ENCODE measurements at places on chromosomes 13 and 19.

- DNase-seq = no peak
Measured at GRCh38 chr19:1884719-1885334, 469 bp downstream of the ABHD17A start.

- DNase-seq = no peak
Measured at GRCh38 chr19:50967929-50968715, 1.3 kb downstream of the KLK6 start.

GRCh38 chr13:68030152-68030809, 800.1 kb upstream of the PCDH9 start:
- no peak for DNase-seq

DNA sequence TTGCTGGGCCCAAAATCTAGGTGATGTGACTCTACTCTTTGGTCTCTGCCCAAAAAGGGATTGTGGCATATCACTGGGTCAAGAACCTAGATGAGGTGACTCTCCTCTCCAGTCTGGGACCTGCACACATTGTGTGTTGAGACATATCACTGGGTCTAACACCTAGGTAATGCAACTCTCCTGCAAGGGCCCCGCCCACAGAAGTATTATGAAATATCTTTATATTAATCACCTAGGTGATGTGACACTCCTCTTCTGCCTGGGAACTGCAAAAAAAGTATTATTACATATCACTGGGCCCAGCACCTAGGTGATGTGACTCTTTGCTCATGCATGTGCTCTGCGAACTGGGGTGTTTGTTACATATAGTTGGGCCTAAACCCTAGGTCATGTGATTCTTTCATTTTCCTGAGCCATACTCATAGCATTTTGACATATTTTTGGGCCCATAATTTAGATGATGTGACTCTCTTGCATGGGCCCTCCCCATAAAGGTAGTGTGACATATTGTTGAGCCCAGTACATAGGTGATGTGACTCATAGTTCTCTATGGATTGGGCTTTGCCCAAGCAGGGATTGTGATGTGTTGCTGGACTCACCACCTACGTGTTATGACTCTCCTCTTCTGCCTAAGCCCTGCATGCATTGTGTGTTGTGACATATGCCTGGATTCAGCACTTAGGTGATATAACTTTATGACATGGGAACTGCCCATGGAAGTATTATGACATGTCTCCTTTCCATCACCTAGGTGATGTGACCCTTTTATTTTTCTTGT, 11.2 kb upstream of the ZNF681 start:
- no peak for DNase-seq

GRCh38 chr19:14510311-14511228, 7.6 kb downstream of the DNAJB1 start:
- DNase-seq = no peak

DNA sequence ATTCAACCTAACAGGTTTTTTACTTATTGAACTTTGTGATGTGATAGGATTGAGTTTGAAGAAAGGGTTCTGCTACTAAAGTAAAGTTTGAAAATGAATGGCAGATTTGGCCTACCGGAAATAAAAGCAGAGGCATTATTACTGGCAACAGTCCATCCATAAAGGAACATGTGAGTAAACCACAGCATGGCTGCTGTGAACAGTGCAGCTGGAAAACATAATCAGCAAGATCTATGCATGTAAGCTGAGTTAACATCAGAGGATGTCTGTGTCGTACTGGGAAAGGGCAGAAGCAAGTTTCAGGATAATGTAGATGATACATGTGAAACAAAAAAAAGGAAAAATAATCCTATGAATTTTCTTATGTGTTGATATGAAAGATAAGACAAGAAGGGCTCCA, 87.6 kb downstream of the CYSLTR2 start:
- DNase-seq = no peak

DNA sequence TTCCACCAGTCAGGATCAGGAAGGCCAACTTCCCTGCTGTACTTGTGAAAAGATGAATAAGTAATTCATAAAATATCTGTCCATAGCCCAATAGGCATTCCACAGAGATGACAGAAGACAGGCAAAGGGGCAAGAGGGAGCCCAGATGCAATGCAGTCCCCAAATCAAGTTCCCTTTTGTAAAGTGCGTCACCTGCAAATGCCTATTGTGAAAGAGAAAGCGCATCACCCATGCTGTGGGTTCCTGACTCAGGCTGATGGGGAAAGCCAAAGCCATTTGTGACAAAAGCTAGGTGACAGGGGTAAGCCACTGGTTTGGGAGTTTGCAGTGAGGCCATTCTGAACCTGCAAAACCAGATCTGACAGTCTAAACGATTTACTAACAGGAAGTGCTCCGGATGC, 157.5 kb upstream of the ZNF536 start:
- no peak for DNase-seq

GRCh38 chr19:57382806-57383488, 6.7 kb upstream of the ZNF548 start:
- DNase-seq = no peak

DNA sequence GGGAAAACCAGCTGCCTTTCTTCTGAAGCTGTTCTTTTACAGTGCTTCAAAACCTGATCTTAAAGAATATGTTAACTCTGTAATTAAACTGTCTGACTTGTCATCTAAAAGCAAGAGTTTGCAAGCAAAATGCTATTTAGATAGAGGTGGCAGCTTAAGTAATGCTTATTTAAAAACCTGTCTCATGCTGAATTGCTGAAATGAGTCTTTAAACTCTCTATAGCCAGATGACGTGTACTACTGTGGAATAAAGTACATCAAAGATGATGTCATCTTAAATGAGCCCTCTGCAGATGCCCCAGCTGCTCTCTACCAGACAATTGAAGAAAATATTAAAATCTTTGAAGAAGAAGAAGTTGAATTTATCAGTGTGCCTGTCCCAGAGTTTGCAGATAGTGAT, 22.9 kb downstream of the ITM2B start:
- no peak for DNase-seq

GRCh38 chr13:76954538-76954937, 6.2 kb downstream of the ACOD1 start:
- DNase-seq = no peak

Measured in MM.1S (cell line).